ENCODE measurements at places on chromosomes 12 and 14.

- DNase-seq: no peak
These were observed 1.7 kb upstream of the OVCH1 start for GRCh38 chr12:29499235-29499634.

DNA sequence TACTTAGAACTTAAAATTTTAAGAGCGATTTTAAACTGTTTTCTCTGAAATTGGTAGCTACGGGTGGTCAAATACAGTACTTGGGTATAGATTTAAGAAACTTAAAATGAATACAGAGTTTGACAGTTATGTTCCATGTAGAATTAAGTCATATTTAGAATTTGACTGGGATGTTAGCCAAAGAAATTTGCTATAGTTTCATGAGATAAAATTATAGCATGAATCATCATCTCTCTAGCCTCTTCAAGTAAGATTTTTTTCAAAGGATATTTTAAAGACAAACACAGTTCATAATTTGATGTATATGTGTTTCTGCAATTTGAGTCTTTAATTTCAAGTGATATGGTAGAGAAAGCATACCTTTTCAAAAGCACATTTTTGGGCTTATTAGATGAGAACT lies 41.0 kb downstream of the ZCRB1 start:
- no peak for DNase-seq

DNA sequence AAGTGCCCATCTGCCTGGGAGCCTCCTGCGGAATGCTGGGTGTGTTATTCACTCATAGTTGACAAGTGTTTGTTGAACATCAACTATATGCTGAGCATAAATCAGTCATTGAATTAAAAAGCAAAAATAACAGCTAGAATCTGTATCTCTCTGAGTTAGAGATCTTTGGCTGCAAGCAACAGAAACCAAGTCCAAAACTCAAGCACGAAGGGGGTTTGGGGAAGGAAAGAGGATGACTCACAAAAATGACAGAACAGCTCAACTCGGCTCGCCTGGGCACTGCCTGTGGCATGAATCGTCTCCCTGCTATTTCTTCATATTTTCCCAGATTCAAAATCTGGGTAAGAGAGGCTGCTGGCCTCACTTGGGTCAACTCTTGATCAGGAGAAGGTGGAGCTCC lies 72.6 kb upstream of the NCOR2 start:
- no peak for DNase-seq

GRCh38 chr12:51077930-51078329 lies 5.5 kb downstream of the CSRNP2 start:
- DNase-seq: no peak

DNA sequence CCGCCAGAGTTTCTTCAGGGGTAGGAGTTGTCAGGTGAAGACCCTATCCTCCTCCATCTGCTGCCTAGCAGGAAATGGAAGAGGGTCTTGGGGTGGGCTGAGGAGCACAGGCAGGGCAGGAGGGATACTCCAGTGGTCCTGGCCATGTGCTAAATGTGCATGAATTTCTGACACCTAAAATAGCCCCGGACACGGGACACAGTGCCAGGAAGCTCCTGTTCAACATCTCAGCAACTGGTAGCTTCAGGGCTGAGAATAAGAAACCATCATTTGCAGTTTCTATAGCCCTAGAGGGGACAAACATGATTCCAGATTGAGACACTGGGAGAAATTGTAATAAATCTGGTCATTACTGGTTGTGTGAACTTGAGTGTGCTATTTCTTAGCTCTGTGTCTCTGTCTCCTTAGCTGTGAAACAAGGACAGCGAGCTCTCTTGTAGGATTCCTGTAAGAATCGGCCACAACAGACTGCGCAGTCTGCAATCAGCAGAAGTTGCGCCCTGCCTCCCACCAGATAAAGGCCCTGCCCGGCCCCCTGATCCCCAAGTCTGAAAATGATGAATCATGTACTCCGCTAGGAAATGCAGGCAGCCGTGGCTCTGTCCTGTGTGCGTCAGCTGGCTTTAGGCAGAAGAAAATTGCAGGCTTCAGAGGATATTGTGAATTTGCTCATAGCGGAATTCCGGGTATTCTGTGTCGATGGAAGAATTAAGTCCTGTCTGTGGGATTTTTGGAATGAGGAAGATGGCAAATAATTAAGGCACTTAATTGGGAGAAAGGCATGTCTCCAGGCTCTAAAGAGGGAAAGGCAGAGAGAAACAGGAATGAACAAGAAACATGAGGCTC lies 35.2 kb upstream of the MEG3 start:
- no peak for DNase-seq

Measured in GM04504 (cell line).